ENCODE measurements at places on chromosomes 6 and 20. TPM values are rescaled to one million over a fixed set of nuclear protein-coding genes. Genes with fewer than 3 reads are reported as not detected.

DNA sequence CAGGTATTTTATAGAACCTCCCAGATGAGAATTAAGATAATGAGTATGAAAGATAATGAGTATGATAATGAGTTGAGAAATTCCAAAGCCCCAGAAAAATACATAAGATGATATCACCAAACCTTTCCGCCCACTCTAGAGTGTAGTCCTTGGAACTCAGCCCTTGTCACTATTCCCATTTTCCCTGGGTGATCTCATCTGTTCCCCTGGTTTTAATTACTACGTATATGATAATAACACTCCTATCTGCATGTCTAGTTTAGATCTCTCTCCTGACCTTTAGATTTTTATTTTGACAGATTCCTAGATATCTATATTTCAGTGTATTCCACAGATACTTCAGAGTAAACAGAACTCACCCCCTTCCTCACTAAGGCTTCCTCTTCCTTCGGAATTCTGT, 51.0 kb upstream of the ASIP start:
- DNase-seq = no peak

The SLC17A3 gene
- total RNA-seq = not detected

DNA sequence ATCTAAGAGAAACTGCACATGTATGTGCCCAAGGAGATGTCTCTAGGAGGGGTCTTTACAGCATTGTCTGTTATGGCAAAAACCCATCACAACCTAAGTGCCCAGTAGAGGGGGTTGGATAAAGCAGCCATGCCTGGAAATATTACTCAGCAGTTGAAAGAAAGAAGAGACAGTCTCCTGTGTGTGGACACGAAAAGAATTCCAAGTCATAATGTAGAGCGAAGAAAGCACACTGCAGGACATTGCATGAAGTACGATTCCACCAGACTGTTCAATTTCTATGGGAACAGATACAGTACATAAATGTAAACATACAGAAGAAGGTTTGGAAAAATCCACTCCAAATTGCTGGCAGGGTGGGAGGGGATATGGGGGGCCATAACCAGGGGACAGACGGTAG, 7.3 kb upstream of the TGM2 start:
- DNase-seq = no peak

- DNase-seq = no peak
Observed at GRCh38 chr20:58231683-58232082, 3.2 kb upstream of the ANKRD60 start.

- no peak for DNase-seq
Observed at GRCh38 chr6:150068151-150068550, 770 bp downstream of the ULBP3 start.

- DNase-seq = peak; percentile 6
Observed at GRCh38 chr20:19903168-19903811, 113.9 kb upstream of the NAA20 start.

GRCh38 chr6:106216527-106216926, 109.0 kb downstream of the ATG5 start:
- no peak for DNase-seq

GRCh38 chr6:33383427-33384185, 8.0 kb upstream of the KIFC1 start:
- no peak for DNase-seq

GRCh38 chr6:74892091-74892490, 313.8 kb downstream of the COL12A1 start:
- DNase-seq = no peak

Data from occipital lobe (tissue), 3 donors.